Activated T-cell treated with anti-CD3 and anti-CD28 coated beads, Interleukin-2, amount 50 U/mL, for 1 hour (primary cell): ENCODE measurements at places on chromosomes 1 and 21.

DNA sequence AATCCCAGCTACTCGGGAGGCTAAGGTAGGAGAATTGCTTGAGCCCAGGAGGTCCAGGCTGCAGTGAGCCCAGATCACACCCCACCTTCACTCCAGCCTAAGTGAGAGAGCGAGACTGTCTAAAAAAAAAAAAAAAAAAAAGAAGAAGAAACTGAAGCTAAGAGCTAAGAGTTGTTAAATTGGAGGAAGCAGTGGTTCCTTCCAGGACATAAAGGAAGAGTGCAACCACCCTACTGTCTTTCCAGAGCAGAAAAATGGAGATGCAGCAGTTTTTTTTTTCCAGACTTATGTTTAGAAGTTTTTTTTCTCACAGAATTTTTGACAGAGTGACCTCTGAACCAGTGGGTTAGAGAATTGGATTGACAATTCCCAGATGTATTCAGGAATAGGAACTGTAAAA lies 88.7 kb downstream of the HLX start:
- no peak for DNase-seq

DNA sequence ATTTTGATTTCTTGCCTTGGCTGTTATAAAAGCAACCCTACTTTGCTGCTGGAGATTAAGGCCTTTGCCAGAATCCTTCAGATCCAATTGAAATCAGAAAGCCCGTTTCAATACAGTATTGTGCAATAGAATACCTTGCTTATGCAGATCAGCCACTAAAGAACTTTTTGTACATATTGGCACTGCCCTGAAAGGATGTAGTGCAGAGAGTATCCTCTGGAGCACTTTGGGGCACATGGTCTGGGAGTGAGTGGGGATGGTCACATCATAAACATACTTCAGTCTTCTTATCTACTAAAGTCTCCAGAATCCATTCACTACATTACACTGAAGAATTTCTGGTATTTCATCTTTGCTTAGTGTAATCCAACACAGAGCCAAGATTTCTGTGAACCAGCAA lies 189.0 kb downstream of the CENPF start:
- DNase-seq, result no peak

DNA sequence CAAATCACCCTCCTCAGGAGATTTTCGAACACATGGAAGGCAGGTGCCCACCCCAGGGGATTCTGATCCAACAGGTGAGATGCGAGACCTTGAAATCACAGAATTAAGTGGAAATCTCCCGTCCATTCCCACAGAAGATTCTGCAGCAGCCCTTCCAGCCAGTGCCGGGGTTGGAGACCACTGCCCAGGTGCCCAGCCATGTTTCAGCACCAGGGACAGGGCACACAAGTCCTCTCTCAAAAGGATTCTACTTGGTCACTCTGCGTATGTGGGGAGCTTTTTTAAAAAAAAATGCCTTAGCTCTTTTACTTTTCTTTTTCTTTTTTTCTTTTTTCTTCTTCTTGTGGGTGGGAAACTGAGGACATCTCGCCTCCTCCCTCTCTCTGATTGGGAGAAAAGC lies 80.7 kb downstream of the VWA5B1 start:
- DNase-seq, result no peak

DNA sequence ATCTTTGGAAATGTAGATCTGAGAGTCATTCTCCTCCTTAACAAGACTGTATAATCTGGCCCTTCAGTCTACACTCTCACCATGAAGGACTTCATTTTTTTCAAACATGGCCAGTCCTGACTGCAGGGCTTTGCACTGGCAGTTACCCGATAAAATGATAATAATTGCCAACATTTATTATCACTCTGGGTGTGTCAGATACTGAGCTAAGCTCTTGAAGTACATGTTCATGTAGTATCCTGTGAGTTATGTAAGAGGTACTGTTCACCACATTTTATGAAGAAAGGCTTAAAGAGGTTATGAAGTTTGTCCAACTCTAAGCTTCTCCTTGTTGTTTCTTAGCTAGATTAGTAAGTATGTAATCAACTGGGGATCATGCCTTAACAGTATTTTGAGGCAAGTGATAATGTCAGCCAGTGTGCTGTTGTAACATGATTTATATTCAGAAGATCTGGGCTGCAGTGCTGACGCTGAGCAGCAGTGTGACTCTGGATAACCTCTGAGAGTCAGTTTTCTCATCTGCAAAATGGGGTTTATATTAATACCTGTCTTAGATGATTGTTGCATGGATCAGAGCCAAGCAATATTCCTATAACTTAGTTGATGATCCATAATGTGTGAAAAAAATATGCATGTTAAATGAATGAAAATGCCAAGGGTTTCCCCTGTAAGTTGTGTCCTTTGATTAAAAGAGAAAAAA lies 42.1 kb upstream of the LEPR start:
- no peak for DNase-seq
